Stimulated activated CD4-positive, alpha-beta T cell treated with anti-CD3 and anti-CD28 coated beads, Interleukin-4, amount 100 ng/mL, for 1 hour (primary cell): ENCODE measurements at places on chromosomes 11 and 22.

DNA sequence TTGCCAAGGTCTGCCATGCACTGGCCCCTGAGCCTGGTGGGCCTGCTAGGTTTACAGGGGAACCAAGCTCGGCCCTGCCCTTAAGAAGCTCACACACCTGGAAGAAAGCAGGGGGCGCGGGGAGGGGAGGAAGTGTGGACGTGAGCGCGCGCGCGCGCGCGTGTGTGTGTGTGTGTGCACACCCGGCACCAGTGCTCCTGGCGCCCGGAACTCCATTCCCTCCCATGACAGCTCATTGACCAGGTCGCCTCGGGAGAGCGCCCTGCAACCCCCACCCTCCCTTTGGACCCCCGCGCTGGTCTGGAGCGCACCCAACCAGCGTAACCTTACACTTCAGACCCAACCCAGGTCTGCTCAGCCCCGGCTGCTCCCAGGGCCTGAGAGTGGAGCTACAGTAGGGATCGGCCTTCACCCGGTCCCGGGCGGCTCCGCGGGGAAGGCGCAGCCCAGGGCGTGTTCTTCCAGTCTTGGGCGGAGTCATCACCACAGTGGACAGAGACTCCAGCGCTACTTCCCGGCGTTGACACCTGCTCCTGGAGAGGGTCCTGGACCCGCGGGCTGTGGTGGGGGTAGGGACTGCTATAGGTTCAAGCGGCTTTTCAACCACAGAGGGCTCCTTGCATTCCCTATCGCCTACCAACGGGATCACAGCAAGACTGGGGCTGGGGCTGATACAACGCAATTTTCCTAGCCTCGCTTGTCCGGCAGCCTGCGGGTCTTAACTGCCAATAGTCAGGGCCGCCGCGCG lies 1.5 kb downstream of the GALNT18 start:
- no peak for DNase-seq

GRCh38 chr11:1513326-1514296 lies 27.0 kb upstream of the MOB2 start:
- DNase-seq, result no peak

DNA sequence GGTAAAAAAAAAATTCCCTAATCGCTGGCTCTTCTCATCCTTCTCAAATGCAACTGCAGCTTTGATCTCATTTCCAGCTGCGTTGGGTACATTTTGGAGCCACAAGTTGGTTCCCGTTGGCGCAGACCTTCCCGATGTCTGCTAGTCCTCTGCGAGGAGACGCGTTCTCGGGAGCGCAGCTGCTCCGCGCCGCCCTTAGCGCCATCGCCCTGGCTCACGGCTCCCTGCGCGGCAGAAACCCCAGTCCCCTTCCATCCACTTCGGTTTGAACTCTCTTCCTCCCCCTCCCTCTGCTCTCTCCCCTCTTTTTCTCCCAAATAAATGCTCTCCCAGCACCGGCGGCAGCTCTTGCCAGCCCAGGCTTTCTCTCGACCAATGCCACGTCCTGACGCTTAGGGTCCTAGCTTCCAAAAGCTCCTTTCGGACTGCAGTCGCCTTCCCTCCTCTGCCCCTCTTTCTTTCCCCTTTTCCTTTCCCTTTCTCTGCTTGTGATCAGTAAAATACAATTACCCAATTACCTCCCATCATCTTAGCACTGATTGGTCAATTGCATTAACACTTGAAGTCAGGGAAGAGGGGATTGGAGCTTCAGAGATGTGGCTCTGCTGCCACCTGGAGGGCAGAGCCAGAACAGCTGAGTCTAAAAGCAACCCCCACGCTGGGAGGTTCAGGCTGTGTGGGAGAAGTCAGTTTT lies 1165.7 kb downstream of the LRRC4C start:
- peak; percentile 19 for DNase-seq

DNA sequence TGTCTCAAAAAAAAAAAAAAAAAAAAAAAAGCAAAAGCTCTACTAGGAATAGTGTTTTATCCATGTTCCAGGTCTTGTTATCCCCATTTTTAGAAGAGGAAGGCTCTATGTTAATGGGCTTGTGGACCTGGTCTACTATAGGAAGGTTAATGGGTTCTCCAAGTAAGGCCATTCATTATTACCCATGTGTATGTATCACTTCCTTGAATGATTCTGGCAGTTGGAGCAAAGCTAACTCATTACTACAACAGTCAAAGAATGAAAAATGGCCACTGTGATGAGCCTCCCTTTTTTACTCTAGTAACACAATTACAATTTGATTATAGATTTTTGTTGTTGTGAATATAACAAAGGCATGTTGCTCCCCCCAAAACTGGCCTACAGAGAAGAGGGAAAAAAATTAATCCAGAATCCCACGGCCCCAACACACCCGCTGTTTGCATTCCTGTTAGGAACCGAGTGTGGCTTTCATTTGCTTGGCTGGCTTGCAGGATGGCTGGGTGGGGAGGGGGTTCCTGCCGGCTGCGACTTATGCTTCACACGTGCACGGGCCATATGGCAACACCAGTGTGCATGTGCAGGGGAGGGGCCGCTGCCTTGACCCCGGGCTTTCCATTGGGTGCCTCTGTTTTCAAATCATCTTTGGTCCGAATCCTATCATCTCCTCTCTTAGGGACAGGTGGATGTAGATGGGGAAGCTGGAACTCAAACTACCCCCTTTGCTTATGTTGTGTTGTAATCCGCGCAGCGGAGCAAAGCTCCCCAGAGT lies 148.8 kb downstream of the HIPK3 start:
- DNase-seq, result no peak

DNA sequence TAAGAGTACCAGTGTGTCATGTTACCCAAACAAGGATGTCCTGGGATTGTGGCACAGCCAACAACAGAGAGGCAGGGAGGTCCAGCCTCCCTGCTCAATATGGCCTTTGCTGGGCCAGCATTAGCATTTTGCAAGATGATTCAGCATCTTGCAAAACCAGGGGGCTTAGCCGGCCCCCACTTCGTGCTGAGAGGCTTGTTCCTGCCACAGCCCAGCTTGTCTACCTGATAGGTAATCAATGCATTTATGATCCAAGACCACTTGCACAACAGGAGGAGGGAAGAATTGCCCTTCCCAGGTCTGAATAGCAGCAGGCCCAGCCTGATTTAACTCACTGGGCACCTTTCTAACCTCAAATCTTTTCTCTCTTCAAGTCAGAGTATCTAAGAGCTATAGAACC lies 189.0 kb upstream of the SYT13 start:
- no peak for DNase-seq

- DNase-seq, result no peak
Observed at GRCh38 chr11:130546901-130547694, 98.7 kb downstream of the ADAMTS15 start.

- no peak for DNase-seq
Observed at GRCh38 chr11:111155021-111155420, 90.5 kb upstream of the POU2AF2 start.

DNA sequence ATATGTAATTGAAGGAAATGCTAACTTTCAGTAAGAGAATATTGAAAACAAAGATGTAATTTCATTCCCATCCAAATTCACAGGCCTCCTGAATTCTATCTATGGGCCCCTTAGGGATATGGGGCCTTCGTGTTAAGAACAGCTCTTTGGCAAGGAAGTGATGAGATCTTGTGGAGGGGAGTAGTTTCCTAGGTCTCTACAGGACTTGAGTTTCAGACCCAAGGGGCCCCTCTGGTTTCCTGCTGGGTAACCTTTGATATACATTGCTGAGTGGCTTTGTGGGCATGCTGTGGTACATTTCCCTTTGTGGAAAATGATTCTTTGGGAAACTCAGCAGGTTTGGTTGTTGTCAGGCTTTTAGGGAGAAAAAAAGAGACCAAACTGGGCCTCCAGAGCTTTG lies 6.2 kb downstream of the STIM1 start:
- DNase-seq, result no peak

GRCh38 chr22:19991395-19991644 lies 25.3 kb downstream of the ARVCF start:
- DNase-seq, result no peak
